ENCODE measurements at places on chromosomes 5 and 9.

DNA sequence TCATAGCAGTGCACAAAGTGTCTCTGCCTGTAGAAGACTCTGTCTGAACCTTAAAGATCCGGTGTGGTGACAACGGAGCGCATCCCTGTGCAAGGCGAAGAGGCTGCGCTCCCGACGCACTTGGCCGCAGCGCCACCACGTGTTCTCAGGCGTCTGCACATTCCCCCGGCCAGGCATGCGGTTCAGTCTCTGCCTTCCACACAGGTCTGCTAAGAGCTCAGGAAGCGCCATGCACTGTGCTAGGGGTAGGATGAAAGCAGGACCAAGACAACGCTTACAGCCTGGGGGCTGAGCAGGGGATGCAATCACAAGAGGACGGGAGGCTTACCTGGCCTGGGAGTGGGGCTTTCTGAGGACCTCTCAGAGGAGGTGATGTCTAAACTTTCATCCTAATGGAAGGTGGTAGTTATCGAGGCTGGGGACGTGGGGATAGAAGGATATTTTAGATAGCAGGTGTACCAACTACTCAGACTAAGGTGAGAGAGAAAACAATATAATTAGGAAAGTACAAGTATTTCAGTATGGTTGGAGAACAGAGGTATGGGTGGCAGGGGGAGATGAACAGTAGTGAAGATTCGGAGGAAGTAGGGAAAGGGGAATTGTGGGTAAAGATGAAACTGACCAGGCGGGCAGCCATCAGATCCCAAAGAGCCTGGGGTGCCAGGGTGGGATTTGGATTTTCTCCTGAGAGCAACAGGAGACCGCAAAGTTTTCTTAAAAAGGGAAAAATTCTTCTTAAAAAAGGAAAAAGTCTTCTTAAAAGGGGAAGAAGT, 13.3 kb downstream of the CAPSL start:
- peak; percentile 82 for DNase-seq

GRCh38 chr5:60248901-60249300, 355.4 kb upstream of the PDE4D start:
- no peak for DNase-seq

DNA sequence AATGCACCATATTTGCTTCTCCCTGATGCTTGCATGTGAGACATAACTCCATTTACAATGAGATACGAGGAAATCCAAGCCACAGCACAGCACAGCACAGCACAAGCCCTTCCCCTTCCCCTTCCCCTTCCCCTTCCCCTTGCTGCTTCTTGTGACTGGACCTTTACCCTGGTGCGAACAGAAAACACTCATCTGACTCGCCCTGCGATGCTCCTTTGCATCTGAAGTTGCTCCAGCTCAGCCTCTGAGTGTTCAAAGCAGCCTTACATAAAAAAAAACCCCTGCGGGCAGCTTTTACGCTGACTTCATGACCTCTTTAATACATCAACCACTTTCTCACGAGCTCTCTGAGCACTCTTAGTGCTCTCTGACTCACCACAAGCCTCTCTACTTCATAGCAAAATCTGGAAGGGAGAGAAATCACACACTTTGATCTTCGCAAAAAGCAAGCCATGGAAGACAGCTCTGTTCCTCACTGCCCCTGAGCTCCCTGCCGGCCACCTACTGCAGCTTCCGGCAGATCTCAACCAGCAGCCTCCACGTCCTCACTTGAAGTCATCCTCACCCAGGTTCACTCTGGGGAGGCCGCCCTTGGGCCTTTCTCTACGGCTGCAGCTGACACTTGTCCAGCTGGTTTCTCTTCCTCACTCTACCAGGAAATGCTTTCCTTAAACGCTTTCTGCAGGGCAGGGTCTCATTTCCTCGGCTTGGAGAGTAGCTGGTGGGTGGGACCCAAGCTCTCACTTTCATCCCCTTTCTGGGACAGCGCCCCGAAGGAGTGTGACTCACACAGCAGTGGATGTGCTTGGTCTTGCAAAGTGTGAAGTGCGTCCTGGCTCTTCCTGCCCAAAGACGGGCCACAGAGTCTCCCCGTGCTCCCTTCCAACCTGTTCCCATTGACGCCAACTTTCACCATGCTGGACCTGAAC, 5.3 kb downstream of the SLC34A1 start:
- no peak for DNase-seq

DNA sequence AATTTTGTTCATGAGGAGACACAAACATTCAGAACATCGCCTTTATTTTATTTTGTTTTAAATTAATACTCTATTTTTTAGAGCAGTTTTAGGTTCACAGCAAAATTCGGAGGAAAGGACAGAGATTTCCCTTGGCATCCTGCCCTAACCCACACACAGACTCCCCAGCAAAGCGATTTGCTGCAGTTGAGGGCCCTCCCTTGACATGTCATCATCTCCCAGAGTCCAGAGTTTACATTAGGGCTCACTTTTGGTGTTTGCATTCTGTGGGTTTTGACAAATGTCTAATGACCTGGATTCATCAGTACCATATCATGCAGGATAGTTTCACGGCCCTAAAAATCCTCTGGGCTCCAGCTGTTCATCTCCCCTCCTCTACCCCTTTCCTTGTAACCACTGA, 33.6 kb upstream of the COL5A1 start:
- DNase-seq, result no peak

- no peak for DNase-seq
These were observed 9.4 kb upstream of the TENT2 start for GRCh38 chr5:79602889-79603288.

GRCh38 chr5:164357395-164358033, 852.1 kb downstream of the MAT2B start:
- no peak for DNase-seq

GRCh38 chr5:93054424-93055163, 526.4 kb downstream of the NR2F1-AS1 start:
- no peak for DNase-seq

- DNase-seq, result no peak
These were observed 51.7 kb downstream of the RXRA start for GRCh38 chr9:134377976-134378375.

DNA sequence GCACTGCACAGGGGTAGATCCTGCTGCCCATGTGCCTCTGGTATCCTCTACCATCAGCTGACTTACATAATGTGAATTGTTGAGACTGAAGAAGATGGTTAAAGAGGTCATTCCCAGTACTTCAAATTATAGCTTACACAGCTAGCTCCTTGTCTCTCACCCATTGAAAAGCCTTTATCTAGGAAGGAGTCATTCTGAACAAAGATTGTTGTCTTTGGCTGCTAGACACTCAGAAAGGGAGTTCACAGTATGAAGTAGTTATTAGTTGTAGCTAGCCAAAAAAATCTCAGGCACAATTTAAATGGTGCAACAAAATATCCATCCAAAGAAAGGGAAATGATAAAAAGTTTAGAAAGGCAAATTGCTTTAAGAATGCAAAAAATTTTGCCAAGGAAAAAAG, 102.0 kb upstream of the NREP start:
- DNase-seq, result no peak

GRCh38 chr9:137784046-137784445, 93.5 kb upstream of the CACNA1B start:
- DNase-seq, result no peak

DNA sequence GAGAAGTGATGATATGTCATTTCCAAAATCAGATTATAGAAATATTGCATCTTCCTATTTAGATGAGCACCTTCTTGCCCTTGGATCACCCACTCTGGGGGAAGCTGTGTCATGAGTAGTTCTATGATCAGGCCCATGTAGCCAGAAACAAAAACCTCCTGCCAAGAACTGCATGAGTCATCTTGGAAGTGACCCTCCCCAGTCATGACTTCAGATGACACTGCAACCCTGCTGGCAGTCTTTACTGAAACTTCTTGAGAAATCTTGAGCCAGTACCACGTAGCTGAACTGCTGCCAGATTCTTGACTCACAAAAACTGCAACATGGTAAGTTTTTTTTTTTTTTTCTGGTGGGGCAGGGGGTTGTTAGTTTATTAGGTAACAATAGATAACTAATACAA, 439.6 kb upstream of the PTGER4 start:
- DNase-seq, result peak; percentile 40

DNA sequence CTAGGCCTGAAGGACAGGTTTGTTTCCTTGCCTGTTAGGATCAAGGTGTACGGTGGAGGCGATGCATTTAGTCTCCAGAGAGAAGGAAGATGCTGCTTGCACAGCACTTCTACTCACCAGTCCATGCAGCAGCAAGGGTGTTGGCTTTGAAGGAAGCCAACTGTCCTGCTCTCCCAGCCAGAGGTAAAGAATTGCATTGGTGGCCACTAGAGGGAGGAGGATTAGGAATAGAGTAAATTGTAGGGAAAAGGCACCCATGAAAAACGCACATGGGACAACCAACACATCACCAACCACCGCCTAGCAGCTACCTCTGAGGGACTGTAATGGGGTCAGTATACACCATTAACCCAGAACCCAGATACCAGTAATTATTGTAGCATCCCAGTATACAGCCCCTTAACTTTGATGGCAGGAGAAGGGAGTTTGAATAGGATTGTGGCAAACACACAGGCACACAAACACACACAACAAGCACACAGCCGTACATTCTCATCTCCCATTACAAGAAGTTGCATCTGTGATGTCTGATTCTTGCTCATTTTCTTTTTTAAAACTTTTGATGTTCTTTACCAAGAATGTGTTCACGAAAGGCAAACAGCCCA, 267.7 kb downstream of the ADAMTS6 start:
- DNase-seq, result no peak

- DNase-seq, result no peak
These were observed 140.0 kb downstream of the TRIO start for GRCh38 chr5:14283139-14283538.

GRCh38 chr5:19950897-19951296, 37.1 kb downstream of the CDH18 start:
- DNase-seq, result no peak

DNA sequence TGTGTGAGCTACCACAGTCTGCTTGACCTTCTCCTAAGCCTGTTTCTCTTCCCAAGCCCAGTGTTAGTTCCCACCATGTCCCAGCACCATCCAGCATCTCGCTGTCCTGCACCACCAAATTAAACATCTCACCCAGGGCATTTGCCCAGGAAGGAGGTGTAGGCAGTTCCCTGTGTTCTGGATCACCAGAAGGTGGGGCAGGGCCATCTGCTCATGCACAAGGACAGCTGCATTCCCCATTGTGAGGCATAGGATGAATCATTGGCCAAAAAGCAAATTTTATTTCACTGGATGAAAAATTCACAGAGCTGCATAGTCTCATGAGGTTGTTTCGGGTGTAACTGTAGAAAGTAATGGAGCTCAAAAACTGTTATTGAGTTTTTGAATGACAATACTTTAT, 89.5 kb upstream of the GRIA1 start:
- DNase-seq, result no peak

DNA sequence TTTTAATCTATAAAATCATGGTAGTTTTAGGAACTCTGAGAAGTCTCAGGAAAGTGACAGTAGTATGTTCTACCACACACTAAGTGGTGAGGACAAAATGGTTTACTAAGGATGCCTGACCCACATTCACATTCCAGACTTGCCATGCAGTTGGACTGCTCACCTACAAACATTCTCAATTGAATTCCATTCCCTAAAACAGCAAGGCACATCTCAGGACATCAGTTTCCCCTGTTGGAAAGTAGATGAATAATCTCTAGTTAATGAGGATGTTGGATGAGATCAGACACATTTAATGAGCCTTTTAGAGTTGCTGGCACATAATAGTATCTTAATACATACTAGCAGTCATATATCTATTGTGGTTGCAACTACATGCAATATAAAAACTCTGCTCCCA, 76.6 kb downstream of the ZNF618 start:
- DNase-seq, result no peak

- no peak for DNase-seq
These were observed 31.9 kb upstream of the C5orf58 start for GRCh38 chr5:170200876-170201275.
